ENCODE measurements at places on chromosomes 2 and 18. TPM values are rescaled to one million over a fixed set of nuclear protein-coding genes. Genes with fewer than 3 reads are reported as not detected.

Gene ANKRD36C
- 4.9 TPM for total RNA-seq

Gene TUBA3E
- 69.5 TPM for total RNA-seq

Gene UGT1A4
- not detected for total RNA-seq

Gene RGPD4
- total RNA-seq = 0.11 TPM

DNA sequence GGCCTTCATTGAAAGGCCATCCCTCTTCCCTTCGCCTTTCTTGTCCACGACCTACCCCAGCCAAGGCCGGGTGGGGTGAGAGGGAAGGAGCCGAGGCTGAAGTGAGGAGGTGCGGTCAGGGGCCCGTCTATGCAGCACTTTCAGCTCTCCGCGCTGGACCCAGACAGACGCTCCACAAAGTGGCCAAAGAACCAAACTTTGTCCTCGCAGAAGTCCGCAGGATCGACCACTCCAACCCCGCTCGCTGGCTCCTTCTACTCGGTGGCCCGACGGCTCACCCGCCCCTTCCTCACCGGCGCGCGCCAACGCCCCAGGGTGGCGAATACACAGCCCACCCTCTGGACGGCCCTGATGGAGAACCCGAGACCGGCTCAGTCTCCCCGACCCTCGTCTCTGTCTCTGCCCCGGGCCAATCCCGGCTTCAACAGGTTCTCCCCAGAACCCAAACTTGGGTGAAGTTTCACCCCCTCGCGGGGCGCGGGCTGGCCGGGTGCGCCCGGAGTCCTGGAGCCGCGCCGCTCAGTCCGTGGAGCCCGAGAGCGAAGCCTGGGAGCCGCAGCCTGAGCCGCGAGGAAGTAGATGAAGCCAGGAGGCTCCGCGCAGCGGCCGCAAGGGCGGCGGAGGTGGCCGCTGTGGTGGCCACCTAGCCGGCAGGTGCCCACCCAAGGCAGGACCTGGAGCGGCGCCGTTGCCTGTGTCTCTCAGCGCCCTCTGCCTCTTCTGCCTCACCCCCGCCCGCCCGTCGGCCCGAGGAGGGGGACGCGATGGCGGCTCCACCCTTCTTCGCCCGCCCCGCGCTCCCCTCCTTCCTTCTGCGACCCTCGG is 26.7 kb upstream of the ALPP start:
- peak; percentile 24 for DNase-seq

GRCh38 chr2:199818754-199819153 is 32.2 kb downstream of the FTCDNL1 start:
- DNase-seq = no peak

GRCh38 chr2:96396602-96397001 is 61.0 kb downstream of the NCAPH start:
- no peak for DNase-seq

DNA sequence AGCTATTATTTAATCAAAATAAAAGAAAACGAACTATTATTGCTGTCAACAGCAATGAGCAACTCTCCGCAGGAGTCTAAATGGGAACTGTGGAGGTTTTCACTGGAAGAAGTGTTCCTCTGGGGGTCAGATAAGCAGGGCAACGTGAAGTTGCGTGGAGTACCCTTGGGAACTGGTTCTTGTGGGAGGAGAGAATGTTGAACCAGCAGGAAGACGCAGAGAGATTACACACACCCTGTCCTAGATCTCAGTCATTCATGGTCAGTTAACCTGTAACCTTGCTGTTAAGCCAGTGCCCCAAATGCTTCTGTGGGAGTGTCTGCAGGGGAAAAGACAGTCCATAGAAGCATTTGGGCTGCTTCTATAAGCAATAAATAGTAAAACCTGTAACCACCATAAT is 20.4 kb upstream of the CABLES1 start:
- DNase-seq = no peak

DNA sequence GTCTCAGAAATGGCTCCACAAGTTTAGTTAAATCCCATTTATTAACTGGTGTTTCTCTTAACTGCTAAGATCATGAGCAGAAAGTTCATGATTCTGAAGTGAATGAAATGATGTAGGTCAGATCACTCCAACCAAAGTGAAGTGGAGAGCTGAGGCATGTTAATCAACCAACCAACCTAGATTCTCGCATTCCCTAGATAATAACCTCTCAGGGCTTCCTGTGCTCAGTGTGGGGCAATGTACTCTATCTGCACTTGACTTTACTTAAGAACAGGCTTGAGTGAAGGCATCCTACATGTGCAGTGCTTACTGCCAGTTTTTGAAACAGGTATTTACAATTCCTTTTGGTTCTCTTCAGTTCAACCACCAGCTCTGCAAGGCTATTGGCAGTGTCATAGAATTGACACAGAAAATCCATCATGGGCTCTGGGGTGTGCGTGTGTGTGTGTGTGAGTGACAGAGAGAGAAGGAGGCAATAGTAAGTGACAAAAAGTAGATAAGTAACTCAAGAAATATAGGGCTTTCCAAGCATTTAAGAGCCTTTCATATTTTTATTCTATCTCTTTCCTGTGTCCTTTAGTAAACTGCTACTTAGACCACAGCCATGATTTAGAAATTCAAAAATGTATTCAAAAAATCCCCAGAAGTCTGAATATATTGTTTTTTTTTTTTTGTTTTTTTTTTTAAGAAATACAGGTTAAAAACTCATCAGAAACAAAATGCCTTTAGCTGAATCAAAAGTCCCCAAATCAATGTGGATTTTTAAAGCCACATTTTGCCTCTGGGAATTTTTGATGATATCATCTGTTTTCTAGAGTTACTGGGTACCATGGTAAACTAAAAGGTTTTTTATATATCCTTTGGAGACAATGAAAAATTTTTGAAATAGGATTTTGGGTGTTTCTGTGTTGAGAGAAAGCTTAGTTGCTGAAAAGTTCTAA is 28.6 kb downstream of the DOCK10 start:
- no peak for DNase-seq

DNA sequence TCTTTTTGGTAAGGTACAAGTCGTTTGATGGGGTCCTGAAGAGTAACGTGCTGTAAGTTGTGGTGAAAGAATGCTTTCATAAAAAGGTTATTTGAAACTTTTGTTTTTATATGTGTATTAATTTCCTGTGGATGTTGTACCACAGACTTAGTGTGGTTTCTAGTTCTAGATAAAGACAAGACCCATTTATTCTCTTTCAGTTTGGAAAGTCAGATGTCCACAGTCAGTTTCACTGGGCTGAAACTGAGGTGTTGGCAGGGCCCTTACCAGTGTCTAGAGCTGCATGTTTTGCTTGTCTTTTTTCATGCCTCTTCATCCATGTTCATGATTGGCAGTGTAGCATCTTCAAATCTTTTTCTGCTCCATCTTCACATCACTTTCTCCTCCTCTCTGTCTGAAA is 22.1 kb upstream of the DOCK10 start:
- DNase-seq = no peak

DNA sequence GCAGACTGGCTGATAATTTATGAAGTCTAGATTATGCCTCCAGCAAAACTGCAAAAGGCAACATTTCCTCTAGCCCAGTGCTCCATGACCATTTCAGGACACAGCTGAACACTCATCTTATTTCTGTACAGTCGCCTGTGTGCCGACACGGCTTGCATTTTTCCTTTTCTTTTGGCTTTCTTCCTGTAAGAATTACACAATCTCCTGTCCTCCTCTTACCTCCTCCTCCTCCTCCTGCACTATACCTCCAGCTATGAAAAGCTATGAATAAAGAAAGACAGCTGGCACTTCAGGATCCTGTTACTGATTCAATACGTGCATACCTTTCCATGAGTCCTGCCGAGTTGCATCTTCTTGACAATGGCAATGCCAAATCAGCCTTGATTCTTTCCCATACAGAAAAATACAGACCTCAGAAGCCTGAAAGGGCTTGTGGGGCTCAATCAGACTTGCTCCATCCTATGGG is 32.2 kb upstream of the TRIB2 start:
- DNase-seq = no peak

- no peak for DNase-seq
Observed at GRCh38 chr2:55003706-55004639, 46.3 kb downstream of the RTN4 start.
